Astrocyte (in vitro differentiated cells and primary cell): ENCODE measurements at places on chromosomes 3 and 15. TPM values are rescaled to one million over a fixed set of nuclear protein-coding genes. Genes with fewer than 3 reads are reported as not detected.

DNA sequence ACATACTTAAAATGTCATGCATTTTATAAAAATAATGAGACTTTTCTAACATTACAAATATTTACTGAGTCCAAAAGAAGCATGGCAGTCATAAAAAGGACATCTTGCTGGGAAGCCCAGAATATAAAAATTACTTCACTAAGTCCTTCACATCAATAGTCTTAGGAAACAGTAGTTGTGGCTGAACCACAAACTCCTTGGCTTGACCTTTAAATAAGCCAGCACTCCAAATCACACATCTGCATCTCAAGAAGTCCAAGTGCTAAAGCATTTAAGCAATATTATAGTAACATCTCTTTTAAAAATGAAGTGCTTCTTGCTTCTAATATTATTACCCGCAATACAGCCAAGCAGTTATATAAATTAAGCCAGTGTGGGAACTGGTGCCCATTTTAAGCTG is 8.8 kb downstream of the CCNL1 start:
- no peak overlapping the region for H3K4me3 ChIP-seq
- DNase-seq = no peak
- H3K4me1 ChIP-seq = peaks cover 14% of the 10 kb centered on the region
- no peak overlapping the region for H3K27ac ChIP-seq
- no peaks in the 10 kb centered on the region for H3K27me3 ChIP-seq

Gene TLNRD1
- total RNA-seq = 24.2 and 24.3 TPM in 2 replicates

DNA sequence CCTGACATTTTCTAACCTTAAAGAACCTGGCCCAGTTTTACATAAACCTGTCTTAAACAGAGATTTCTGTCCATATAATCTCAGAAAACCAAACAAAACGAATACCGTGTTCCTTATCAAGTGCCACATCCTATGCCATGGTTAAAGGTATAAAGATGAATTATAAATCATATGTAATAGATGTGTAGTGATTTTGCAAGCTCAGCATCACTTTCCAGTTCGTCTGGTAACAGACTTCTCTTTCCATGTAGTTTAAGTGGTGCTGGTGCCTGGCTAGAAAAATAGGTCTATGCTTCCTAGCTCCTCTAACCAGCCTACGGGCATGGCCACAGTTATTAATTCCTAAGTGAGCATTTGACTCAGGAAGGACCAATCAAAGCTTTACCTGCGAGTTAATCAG is 3.4 kb upstream of the GRM7 start:
- peaks cover 15% of the 10 kb centered on the region for H3K27me3 ChIP-seq
- no peak overlapping the region for H3K4me3 ChIP-seq
- no peaks in the 10 kb centered on the region for H3K36me3 ChIP-seq

Gene KY
- 0.11 TPM in 1 of 2 replicates, not detected in the other for total RNA-seq

DNA sequence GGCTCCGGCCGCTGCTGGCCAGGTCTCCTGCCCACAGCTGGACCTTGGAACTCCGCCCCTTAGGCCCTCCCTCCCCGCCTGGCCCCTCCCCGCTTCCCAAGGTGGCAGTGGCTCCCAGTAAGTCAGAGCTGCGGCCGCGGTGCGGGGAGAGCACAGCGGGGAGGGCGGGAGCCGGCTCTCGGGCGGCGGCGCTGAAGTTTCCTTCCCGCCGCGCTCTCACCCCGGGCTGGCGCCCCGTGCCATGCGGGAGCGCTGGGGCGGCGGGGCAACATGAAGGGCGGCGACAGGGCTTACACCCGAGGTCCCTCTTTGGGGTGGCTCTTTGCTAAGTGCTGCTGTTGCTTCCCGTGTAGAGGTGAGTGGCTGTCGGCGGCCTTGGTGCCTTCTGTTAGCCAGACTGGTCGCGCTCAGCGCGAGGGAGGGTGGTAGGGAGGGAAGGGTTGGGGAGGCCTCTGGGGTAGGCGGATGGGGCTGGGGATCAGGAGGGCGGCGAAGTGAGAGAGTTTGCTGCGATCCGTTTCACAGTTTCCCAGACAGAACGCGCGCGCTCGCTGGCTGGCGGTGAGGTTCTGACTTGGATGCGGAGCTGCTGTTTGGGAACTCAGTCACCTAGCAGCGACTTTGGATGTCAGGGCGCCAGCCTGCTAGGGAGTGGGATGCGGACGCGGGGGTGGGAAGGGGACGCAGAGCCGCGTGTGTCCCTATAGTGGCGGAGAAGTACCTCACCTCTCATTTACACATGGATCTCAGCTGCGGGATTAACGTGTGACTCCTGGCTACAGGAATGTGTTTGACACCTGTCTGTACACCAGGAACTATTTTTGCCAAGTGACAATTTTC is 145.5 kb upstream of the UMPS start:
- DNase-seq = peak; percentile 51
- H3K4me3 ChIP-seq = peak overlapping the region; percentile 63
- H3K27me3 ChIP-seq = no peaks in the 10 kb centered on the region

Gene SEMA5B
- total RNA-seq = 1.0 and 2.1 TPM in 2 replicates

Gene PLIN1
- 0.14 TPM in 1 of 2 replicates, not detected in the other for total RNA-seq

DNA sequence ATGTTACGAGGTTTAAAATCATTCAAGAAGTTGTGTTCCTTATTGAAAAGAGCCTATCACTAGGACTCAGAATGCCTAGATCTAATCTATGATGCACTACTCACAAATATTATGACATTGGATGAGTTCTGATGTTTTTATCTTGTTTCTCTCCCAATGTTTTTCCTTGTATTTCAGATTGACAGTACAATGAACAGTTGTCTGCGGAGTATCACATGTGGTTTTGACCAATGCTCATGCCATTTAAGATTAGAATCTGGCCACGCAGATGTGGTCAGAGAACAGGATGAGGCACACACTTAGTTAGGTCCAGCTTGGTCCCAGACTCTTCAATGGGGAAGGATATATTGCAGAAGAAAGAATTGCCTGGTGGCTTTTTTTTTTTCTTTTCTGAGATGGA is 25.6 kb upstream of the CCDC50 start:
- no peaks in the 10 kb centered on the region for H3K36me3 ChIP-seq
- no peak overlapping the region for H3K27ac ChIP-seq
- peak; percentile 30 for DNase-seq
- no peaks in the 10 kb centered on the region for H3K27me3 ChIP-seq

DNA sequence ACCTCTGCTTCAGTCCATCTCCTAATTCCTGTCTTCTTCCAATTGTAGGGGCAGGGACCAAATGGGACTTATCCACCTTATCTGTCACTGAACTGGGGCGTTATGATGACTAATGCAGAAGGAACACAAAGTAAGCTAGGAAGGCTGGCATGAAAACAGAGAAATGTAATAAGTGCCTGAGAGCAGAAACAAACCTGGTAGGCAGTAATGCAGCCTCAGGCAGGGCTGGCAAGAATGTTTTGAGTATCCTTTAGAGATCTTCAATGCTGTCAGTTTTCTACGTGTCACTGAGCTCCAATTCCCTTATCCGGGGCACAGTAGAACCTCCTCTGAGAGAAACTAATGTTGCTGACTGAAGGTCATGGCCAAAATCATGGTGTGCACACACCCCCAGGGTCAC is 246.2 kb upstream of the TBL1XR1 start:
- peak; percentile 73 for DNase-seq
- H3K4me3 ChIP-seq = no peak overlapping the region
- H3K36me3 ChIP-seq = no peaks in the 10 kb centered on the region
- H3K4me1 ChIP-seq = peaks cover 8% of the 10 kb centered on the region
- H3K27me3 ChIP-seq = no peaks in the 10 kb centered on the region

DNA sequence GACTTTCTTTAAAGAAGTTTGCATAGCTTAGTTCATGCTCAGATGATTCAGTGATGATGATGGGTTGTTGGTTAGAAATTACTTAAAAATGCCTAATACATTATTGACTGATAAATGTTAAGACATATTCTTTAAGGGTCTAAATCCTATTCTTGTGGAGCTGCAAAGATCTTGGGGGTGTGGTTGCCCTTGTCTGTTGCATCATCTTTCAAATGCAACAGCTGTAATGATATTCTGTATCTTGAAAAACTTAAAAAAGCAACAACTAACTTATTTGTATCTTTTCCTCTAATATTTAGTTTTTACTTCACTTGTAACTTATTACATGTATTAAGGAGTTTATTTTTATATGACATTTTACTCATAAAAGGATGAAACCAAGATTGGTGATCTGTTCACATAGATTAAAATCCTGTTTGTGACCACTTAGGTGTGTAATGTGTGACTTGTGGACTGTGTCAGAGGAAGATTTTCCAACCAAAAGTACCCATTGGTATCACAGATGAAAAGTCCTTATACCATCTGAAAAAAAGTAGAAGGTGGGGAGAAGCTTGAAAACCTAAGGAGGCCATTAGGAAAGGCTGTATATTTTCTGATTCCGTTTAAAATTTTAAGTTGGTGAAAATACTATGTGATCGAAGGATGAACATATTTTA is 142.8 kb downstream of the IGF1R start:
- no peaks in the 10 kb centered on the region for H3K36me3 ChIP-seq
- DNase-seq = no peak
- no peak overlapping the region for H3K4me3 ChIP-seq
- no peak overlapping the region for H3K27ac ChIP-seq
- no peaks in the 10 kb centered on the region for H3K27me3 ChIP-seq

GRCh38 chr3:119428538-119428937 is 34.9 kb downstream of the TMEM39A start:
- no peak overlapping the region for H3K4me3 ChIP-seq
- no peak overlapping the region for H3K27ac ChIP-seq
- no peaks in the 10 kb centered on the region for H3K4me1 ChIP-seq
- H3K27me3 ChIP-seq = no peaks in the 10 kb centered on the region

GRCh38 chr15:81394603-81395002 is 20.6 kb upstream of the TMC3 start:
- no peaks in the 10 kb centered on the region for H3K36me3 ChIP-seq
- peak; percentile 4 for DNase-seq
- no peak overlapping the region for H3K27ac ChIP-seq

GRCh38 chr3:71254281-71255057 is 329.1 kb downstream of the FOXP1 start:
- DNase-seq = peak; percentile 46
- peaks cover 2% of the 10 kb centered on the region for H3K36me3 ChIP-seq
- no peak overlapping the region for H3K4me3 ChIP-seq
- H3K4me1 ChIP-seq = peaks cover 44% of the 10 kb centered on the region
- H3K27me3 ChIP-seq = no peaks in the 10 kb centered on the region

DNA sequence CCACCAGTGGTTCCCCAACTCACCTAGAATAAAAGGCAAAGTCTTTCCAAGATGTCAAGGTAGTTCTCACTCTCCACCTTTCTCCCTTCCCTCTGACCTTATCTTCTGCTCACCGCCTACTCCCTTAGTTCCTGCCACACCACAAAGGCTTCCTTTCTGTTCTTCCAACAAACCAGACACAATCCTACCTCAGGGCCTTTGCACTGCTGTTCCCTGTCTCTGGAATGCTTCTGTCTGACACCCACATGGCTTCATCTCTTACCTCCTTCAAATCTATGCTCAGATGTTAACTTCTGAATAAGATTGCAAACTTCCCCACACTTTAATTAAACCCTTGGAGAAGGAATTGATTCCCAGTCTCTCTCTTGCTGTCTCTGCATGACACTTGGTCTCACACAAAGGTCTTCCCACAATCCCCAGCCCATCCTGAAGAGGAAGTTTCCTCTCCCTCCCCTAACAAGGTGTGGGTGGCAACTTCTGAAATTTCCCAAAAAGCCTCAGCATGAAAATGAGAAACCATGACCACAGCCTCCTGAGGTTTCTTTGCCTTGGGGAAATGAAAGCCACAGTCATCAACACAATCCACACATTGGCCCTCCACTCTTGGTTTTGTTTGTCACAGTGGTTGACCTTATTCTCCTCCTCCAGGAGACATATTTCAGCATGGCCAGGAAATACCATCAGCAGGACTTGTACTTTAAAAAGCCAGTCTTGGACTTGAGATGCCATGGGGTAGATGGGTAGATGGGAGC is 3.0 kb upstream of the RYK start:
- no peaks in the 10 kb centered on the region for H3K36me3 ChIP-seq
- no peaks in the 10 kb centered on the region for H3K27me3 ChIP-seq
- H3K4me3 ChIP-seq = no peak overlapping the region
- H3K27ac ChIP-seq = no peak overlapping the region

DNA sequence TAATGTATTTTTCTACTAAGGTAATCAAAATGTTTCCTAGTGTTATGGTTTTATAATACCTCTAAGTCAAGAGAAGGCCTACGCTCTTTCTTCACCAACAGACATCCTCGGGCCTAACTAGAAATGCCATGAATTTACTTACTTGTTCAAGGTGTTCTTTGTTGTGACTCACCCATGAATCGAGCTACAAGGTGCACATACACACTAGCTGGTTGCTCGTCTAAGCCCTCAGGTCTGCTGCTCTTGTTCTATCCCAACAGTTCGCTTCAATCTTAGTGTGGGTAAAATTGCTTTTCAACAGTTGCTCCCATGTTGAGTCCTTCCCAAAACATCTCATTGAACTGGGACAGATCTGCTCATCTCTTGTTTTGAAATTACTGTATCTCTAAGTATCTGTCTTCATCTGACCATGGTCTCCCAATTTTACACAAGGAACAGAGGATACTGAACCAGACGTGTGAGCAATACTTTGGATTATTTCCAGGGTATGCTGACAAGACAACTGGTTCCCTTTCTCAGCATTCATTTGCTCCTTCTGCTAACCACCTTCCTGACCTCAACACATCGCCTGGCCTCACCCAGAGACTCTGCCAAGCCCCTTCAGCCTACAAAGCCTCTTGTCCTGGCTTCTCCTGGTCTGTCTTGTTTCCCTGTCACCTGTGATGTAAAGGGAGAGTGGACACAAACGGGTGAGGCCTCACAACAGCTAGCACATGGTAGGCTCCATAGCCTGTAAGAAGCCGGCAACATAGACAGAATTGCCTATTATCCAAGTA is 84.2 kb downstream of the NEDD4 start:
- H3K36me3 ChIP-seq = no peaks in the 10 kb centered on the region
- no peak overlapping the region for H3K4me3 ChIP-seq
- no peaks in the 10 kb centered on the region for H3K27me3 ChIP-seq
- H3K27ac ChIP-seq = peak overlapping the region; percentile 65

Gene TRIM59
- 15.8 and 20.6 TPM in 2 replicates for total RNA-seq

Gene MYZAP
- total RNA-seq = 0.41 TPM in 1 of 2 replicates, not detected in the other

Gene IQCF6
- total RNA-seq = not detected in 2 replicates

Gene CSPG4
- total RNA-seq = 26.9 and 47.8 TPM in 2 replicates

Gene STARD5
- 5.5 and 5.8 TPM in 2 replicates for total RNA-seq

Gene BSN
- 0.75 and 0.86 TPM in 2 replicates for total RNA-seq

Gene TBC1D2B
- total RNA-seq = 21.3 and 26.0 TPM in 2 replicates
